ENCODE measurements at places on chromosomes 5 and 9. TPM values are rescaled to one million over a fixed set of nuclear protein-coding genes. Genes with fewer than 3 reads are reported as not detected.

- no peak for DNase-seq
Observed at GRCh38 chr9:112439825-112440224, 46.8 kb upstream of the KIAA1958 start.

GRCh38 chr9:114505187-114506081 is at the start of gene WHRN:
TSS of gene WHRN (minus strand) at chr9:114505473. CDS start at chr9:114504801, 672 bp downstream.
- peak; percentile 89 for DNase-seq

DNA sequence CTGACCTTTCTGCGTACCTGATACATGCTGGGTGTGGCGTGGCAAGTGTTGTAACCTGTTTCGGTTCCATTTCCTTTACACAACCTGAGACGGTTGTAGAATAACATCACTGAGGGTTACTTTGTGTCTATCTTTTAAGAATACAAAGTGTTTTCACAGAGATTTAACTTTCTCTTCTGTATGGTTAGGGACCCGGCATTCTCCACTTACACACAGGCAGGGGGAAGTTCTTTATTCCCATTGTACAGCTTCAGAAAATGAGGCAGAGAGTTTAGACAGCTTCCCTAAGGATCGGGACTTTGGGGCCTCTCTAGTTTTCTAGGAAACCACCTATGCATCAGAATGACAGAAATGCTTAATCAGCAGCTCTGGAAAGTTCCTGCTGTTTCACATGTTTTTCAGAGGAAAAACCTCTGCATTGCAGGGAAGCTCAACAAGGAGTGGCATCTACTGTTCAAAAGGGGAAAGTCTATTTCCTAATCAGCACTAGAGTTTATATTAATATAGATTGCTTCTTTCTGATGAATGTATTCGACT is 41.3 kb downstream of the CAST start:
- no peak for DNase-seq

The WDR55 gene
- total RNA-seq: 37.1 TPM

The GLDC gene
- 0.70 TPM for total RNA-seq

The TTC16 gene
- 6.2 TPM for total RNA-seq
